T-helper 9 cell (primary cell): ENCODE measurements at places on chromosomes 4 and X.

DNA sequence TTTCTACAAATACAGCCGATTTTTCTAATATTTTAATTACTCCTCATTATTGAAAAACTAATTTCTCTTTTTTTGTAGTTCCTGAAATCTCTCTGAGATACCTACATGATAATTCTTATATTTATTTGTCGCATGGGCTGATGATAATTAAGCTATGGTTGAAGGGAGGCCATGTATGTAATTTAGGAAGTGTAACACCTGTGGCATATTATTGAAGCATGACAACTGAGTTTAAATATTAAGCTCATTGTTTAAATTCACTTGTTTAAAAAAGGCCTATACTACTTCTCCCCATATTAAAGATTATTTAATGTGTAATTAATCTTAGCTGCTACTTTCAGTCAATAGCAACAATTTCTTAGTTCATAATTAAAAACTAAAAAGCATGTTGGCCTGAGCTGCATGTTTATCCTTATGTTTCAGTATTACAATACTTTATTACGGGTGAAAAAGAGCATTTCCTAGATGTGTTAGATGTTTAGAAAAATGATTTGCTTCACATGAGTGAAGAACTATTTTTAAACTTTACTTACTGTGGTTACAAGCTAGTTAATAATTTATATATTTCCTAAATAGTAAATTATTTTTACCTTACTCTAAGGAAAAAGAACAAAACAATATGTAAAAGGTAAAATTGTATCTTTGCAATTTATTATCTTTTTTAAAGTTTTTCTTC, 122.4 kb downstream of the RAP1GDS1 start:
- no peak for DNase-seq

- DNase-seq = no peak
Measured at GRCh38 chrX:79266702-79267101, 100.4 kb downstream of the ITM2A start.

GRCh38 chr4:74738464-74739143, 55.7 kb downstream of the BTC start:
- DNase-seq = no peak

- no peak for DNase-seq
Measured at GRCh38 chr4:156763511-156763910, 208.1 kb downstream of the PDGFC start.

GRCh38 chr4:150368667-150369066, 213.3 kb upstream of the MAB21L2 start:
- DNase-seq = no peak

DNA sequence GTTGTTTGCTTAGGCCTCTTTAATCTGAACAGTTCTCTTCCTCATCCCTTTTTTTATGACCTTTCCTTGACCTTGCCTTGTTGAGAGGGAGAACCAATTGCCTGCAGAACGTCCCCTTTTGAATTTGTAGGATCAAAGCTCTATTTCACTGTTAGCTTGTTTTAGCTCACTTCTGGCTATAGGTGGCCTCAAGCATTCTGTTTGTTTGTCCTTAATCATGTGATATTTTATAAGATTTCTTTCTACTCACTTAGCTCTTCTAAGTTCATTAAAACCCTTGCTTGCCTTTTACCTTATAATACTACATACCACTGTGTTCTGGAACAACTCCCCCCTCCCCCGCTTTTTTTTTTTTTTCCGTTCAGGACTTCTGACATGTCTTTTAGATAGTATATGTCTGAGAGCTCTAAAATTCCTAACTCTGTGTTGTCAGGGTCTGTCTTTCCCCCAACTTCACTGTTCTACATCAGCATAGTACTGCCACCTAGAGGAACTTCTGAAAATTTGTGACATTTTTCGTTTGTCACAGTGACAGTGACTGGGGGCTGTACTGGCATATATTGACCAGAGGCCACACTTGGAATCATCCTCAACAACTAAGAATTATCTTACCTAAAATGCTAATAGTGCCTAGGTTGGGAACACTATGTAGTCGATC, 128.5 kb downstream of the LARP7 start:
- no peak for DNase-seq

DNA sequence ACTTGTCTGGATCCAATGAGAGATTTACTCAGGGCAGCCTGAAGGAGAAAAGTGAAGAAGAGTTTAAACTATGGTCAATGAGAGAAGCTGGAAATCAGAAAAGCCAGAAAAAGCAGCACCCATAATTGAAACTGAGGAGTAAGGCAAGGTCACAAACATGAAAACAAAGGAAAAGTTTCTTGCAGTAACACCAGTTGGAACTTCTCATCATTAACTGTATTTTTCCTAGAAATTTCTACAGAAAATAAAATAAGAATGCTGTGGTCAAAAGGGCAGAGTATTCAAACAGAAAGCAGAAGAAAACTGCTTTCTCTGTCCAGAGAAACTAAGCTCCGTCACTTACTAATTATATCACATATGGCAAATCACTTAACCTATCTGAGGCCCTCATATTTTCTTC, 102.2 kb downstream of the OR13H1 start:
- no peak for DNase-seq

GRCh38 chrX:103776546-103776945, at the start of gene PLP1:
Gene PLP1, plus strand, starts transcription at chrX:103776840. Its CDS starts 156 bp downstream, at chrX:103776996.
- no peak for DNase-seq

GRCh38 chr4:145882604-145883003, 56.0 kb downstream of the ZNF827 start:
- no peak for DNase-seq

- DNase-seq = no peak
Measured at GRCh38 chr4:88341227-88342192, 37.1 kb upstream of the HERC6 start.

DNA sequence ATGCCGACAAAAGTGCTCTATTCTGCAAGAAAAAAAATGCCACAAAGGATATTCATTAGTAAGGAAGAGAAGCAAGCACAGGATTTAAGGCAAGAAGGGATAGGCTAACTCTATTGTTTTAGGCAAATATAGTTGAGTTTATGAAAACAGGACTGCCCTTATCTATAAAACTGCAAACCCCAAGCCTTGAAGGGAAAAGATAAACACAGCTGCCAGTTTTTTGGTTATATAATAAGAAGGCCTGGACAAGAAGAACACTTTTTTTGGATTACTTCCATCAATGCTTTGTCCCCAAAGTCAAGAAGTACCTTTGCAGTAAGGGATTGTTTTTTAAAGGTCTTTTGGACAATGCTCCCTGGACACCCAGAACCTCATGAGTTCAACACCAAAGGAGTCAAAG, 45.4 kb upstream of the WWC2 start:
- DNase-seq = no peak

DNA sequence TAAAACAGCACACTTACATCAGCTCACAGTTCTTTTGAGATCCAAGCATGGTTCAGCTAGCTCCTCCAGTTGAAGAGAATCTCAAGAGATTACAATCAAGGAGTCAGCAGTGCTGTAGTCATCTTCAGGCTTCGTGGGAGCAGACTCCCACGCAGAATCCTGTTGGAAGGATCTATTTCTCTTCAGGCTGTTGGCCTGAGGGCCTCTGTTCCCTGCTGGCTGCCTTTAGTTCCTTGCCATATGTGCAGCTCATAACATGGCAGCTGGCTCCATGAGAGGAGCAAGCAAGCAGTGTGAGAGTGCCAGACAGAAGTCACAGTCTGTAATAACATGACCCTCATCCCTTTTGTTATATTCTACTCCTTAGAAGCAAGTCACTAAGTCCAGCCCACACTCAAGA, 168.6 kb downstream of the COX18 start:
- no peak for DNase-seq

DNA sequence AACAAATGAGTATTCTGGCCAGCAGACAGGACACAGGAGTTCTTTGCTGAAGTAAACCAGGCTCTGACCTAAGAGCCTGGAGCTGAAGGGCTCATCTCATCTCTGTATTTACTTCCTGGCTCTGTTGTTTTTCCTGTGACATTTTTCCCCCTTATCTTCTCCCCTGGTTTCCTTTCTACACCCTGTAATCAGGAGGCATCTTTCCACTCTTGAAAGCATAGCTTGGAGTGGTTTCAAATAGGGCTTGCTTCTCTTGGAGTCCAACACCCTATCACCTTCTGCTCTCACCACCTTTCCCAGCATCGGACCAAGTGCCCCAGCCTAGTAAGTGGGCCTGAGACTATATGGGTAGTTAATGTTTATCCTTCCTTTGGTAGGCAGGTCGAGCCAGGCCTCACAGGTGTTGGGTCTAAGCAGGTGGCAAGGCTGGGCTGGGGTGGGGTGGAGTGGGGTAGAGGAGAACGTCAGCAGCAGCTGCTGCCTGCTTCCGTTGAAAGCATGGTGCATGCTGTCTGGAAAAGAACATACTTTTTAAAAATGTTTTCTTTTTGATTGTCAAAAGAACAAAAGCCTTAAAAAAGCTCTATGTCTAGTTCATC, 1.2 kb downstream of the DRP2 start:
- no peak for DNase-seq

DNA sequence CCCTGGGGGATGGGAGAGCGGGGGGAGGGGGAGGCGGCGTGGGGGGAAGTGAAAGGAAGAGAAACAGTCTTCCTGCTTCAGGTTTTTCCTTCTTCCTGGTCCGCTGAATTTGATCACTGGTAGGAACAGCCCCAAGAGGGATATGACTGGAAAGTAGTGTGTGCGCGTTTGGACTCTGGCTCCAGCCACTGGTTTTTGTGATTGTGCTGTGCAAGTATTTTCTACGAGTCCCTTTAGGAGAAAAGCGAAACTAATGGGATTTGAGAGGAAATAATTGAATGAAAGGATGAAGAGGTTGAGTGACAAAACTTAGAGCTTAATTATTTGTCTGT, 836 bp downstream of the PRRG1 start:
- no peak for DNase-seq

DNA sequence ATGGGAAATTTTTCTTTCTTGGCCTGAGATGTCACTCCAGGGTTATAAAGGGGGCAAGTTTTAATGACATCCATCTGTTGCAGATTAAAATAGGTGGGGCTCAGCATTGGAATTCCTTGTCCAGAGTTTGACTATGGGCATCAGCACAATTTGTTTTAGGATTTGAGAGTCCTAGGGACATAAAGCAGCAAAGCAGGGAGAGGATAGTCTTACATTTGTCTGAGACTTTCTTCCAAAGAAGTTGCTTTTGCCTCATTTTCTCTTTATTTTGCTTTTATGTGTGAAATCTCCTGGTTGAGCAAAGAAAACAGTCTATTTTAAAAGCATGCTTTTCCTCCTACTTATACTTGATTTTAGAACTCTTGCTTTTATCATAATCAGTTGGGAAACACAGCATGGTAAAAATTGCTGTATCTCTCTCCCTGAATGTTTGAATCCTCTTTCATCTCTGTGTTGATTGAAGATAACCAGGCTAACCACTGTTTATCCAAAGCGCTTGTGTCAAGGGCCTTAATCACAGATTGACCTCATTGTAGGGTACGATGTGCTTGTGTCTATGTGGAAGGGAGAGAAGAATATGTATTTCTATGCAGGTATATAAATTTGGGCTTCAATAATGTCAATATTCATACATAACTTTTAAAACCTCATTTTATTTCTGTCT, 121.5 kb downstream of the ANK2 start:
- DNase-seq = no peak

DNA sequence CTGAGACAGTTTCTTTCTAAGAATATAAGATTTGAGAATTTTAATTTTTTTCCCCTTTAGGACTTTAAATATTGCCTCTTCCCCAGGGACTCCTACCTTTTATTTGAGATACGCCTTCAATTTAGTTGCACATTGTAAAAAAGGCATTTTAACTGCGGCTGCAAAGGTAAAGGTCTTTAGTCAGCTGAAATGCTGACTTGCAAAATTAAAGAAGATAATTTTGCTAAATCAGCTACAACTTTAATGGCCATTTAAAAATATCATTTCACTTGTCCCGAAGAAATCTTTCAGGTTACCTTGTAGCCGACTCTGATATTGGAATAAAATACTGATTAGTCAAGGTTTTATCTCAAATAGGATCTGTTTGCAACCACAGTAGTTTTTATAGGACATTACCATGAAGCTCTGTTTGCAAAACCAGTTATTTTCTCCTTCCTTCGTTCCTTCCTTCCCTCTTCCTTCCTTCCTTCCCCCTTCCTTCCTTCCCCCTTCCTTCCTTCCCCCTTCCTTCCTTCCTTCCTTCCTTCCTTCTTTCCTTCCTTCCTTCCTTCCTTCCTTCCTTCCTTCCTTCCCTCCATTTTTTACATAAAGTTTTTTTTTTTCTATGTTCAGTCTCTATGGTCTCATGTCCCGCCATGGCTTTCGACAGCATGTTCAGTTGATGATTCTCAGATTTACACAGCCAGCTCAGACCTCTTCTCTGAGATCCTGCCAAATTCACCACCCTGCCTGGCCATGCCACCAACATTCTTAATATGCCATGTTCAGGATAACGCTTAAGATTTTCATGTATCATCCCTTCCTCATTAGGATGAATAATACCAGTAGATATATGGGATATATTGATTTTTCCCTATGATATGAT, 405.4 kb upstream of the PRKX start:
- DNase-seq = no peak

DNA sequence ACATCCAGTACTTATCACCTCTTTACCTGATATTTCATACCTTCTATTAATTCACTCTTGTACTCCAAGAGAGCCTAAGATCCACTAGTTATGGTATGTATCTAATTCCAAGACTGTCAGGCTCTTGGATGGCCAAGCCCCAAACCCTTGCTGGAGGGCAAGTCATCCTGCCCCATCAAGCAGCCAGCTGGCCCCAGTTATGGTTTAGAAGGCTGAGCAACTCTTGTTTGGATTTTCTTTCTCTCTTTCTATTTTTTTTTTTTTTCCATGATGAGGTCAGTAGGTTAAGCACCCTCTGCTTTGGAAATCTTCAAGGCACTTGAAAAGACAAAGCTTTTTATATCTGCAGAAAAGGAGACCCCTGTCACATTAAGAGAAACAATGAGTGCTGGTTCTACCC, 10.9 kb upstream of the FGF16 start:
- DNase-seq = no peak

GRCh38 chr4:64564126-64564525, 154.9 kb upstream of the TECRL start:
- no peak for DNase-seq

DNA sequence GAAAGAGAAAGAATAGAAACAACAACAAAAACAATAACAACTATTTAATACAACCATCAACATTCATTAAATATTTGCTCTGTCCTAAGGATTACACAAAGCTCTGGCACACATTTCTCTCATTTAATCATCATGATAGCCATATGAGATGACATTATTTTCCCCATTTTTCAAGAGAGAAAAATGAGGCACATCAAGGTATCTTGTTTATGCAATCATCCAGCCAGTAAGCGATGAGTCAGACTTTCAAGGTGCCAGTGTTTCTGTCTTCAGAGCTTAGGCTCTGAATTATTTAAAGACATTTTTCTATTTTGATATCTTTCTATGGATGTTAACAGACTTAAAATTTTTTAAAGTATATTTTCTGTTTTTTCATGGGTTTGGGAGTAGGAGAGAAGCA, 541.8 kb upstream of the SMIM31 start:
- DNase-seq = no peak

- no peak for DNase-seq
Measured at GRCh38 chr4:53119680-53120079, 246.2 kb downstream of the SCFD2 start.

GRCh38 chr4:85671120-85671519, 196.2 kb downstream of the ARHGAP24 start:
- DNase-seq = no peak

DNA sequence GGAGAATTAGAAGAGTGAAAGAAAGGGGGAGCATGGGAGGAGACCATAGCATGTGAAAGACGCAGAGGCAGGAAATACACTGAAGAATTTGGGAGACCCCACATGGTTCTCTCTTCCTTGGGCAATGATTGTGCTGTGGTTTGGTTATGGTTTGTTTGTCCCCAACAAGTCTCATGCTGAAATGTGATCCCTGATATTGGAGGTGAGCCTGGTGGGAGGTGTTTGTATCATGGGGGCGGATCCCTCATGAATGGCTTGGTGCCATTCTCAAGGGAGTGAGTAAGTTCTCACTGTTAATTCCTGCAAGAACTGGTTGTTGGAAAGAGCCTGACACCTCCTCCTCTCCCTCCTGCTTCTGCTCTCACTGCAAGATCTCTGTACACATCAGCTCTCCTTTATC, 78.6 kb upstream of the RAI2 start:
- DNase-seq = no peak
